Neural crest cell (in vitro differentiated cells): ENCODE measurements at places on chromosomes 12 and 14.

- no peak for DNase-seq
Measured at GRCh38 chr12:126648074-126648473, 1582.8 kb downstream of the AACS start.

- DNase-seq, result no peak
Measured at GRCh38 chr12:4591180-4591687, 29.2 kb downstream of the DYRK4 start.

DNA sequence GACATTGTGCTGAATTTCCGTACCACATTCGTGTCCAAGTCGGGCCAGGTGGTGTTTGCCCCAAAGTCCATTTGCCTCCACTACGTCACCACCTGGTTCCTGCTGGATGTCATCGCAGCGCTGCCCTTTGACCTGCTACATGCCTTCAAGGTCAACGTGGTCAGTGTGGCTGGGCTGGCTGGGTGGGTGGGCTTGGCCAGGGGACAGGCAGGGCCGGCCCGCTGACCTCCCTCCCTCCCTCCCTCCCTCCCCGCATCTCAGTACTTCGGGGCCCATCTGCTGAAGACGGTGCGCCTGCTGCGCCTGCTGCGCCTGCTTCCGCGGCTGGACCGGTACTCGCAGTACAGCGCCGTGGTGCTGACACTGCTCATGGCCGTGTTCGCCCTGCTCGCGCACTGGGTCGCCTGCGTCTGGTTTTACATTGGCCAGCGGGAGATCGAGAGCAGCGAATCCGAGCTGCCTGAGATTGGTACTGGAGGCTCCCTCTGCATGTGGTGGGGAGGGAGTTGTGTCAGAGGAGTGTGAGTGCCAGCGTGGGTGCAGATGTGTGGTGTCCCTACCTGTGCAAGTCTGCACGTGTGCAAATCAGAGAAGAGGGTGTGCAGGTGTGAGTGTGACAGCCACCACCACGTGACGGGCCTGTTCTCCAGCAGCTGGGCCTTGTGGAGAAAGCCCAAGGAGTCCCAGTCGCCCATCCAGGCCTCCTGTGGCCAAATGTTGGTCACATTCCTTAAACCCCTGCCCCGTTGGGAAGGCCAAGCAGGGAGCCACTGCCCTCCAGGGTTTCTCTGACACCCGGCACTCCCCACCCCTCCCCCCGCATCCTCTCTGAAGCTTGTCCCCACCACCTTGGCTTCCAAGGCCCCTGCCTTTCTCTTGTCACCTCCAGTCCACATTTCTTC, 5.3 kb downstream of the KCNH3 start:
- DNase-seq, result no peak

DNA sequence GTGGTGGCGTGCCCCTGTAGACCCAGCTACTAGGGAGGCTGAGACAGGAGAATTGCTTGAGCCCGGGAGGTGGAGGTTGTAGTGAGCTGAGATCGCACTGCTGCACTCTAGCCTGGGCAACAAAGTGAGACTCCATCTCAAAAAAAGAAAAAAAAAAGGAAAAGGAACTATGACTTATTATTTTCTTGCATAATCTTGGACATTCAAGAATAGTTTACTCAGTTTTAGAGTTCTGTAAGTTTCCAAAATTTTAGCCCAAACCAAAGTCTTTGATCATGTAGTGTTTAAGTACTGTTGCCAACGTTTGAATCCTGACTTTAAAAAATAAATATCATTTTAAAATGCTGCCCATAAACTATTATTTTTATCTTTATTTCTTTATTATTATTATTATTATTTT, 6.2 kb downstream of the PSMA6 start:
- DNase-seq, result no peak

DNA sequence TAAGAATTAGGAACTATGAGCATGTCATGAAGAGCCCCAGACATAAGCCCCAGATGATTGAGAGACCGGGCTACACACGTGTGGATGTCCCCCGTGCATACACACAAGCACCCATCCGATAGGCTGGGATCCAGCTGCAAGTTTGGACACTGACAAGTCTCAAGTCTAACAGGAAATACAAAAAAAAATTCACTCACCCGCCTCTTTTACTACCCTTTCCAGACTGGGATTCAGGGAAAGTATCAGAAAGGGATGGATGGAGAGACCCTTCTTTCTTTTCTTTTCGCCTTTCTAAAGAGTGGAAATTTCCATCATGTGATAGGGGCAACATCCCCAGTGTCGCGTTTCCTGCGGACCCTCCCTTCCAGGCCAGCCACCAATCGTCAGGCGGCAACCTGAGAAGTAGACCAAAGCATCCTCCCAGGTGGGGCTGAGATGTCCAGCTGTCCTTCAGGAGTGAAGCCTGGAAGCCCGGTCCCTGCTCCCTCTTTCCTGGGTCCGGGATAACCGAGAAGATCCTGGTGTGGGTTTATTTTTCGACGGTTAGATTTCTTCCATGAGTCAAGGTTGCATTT, 6.4 kb upstream of the SLC38A4 start:
- DNase-seq, result no peak

GRCh38 chr12:132571598-132571997, 38.8 kb downstream of the LRCOL1 start:
- DNase-seq, result no peak

- DNase-seq, result no peak
Measured at GRCh38 chr12:18443768-18444437, 182.6 kb downstream of the PIK3C2G start.
